Thyroid gland (tissue), 4 donors: ENCODE measurements at places on chromosomes 2 and 18. TPM values are rescaled to one million over a fixed set of nuclear protein-coding genes. Genes with fewer than 3 reads are reported as not detected.

GRCh38 chr2:203338322-203338721 is 10.1 kb downstream of the ABI2 start:
- no peaks in the 10 kb centered on the region for H3K36me3 ChIP-seq
- H3K27ac ChIP-seq = no peak overlapping the region
- H3K4me1 ChIP-seq = peaks cover 27% of the 10 kb centered on the region
- H3K4me3 ChIP-seq = no peak overlapping the region
- no peak for DNase-seq

DNA sequence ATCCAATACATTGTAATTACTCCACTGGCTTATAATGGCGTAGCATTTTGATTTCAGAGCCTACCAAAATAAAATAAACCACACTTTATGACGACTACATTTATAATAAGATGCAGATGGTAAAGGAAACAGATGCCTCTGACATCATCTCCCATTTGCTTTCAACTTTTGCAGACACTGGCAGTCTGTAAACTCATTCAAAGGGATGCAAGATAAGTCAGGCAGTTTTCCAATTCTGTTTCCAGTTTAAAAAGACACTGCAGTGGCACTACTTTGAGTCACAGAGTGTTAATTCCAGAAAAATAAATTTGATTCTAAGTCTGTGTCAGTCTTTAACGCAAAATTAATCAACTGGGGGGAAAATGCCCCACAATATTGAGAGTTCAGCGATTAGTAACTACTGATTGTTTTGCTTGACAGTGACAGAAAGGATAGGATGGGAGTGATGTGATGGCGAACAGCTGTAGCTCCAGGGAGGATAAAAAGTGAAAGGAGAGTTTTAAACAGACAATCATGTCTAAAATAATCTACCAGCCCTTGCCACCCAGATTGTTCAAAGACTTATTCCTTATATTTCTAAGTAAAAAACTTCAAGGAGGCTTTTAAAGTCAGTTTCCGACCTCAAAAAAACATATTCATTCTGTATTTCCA is 6.7 kb downstream of the DSEL start:
- no peak overlapping the region for H3K27ac ChIP-seq
- H3K4me1 ChIP-seq = no peaks in the 10 kb centered on the region
- no peak for DNase-seq
- no peaks in the 10 kb centered on the region for H3K27me3 ChIP-seq
- H3K36me3 ChIP-seq = no peaks in the 10 kb centered on the region

DNA sequence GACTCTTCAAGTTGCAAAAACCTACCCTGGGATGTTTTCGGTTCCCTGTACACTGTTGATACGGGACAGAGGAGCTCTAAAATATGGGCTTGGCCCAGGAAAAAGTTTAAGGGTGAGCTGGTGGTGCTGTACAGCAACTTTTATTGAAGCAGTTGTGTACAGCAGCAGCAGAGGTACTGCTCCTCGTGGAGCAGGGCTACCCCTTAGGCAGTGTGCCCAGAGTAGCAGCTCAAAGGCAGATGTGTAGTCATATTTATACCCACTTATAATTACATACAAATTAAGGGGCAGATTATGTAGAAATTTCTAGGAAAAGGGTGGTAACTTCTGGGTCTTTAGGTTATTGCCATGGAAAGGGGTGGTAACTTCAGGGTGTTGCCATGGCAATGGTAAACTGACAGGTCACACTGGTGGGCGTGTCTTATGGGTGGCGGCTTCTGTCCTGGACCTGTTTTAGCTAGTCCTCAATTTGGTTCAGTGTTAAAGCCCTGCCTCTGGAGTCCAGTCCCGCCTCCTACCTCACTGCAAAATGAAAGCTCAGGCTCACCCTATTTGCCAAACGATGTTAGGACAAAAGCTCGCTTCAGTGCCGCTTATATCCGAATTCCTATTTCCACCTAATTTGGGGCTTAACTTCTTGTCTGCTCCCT is 203.2 kb downstream of the ETAA1 start:
- H3K4me3 ChIP-seq = no peak overlapping the region
- no peaks in the 10 kb centered on the region for H3K4me1 ChIP-seq
- H3K36me3 ChIP-seq = no peaks in the 10 kb centered on the region
- H3K27me3 ChIP-seq = no peaks in the 10 kb centered on the region
- DNase-seq = no peak

GRCh38 chr2:235542733-235543127 is 48.9 kb downstream of the AGAP1 start:
- no peak for DNase-seq
- H3K36me3 ChIP-seq = no peaks in the 10 kb centered on the region
- H3K4me3 ChIP-seq = no peak overlapping the region
- H3K27ac ChIP-seq = no peak overlapping the region

GRCh38 chr2:28201671-28202180 is 190.9 kb upstream of the FOSL2 start:
- H3K36me3 ChIP-seq = no peaks in the 10 kb centered on the region
- DNase-seq = no peak
- H3K27ac ChIP-seq = no peak overlapping the region
- H3K4me1 ChIP-seq = no peaks in the 10 kb centered on the region
- no peak overlapping the region for H3K4me3 ChIP-seq
- no peaks in the 10 kb centered on the region for H3K27me3 ChIP-seq

PDE1A gene
- total RNA-seq = 72.3 TPM

GCA gene
- 32.0 TPM for total RNA-seq
